Caki2 (cell line): ENCODE measurements at places on chromosomes 12 and 14.
A peak's percentile ranks its signal among the peaks of the same experiment; 100 is the strongest.

DNA sequence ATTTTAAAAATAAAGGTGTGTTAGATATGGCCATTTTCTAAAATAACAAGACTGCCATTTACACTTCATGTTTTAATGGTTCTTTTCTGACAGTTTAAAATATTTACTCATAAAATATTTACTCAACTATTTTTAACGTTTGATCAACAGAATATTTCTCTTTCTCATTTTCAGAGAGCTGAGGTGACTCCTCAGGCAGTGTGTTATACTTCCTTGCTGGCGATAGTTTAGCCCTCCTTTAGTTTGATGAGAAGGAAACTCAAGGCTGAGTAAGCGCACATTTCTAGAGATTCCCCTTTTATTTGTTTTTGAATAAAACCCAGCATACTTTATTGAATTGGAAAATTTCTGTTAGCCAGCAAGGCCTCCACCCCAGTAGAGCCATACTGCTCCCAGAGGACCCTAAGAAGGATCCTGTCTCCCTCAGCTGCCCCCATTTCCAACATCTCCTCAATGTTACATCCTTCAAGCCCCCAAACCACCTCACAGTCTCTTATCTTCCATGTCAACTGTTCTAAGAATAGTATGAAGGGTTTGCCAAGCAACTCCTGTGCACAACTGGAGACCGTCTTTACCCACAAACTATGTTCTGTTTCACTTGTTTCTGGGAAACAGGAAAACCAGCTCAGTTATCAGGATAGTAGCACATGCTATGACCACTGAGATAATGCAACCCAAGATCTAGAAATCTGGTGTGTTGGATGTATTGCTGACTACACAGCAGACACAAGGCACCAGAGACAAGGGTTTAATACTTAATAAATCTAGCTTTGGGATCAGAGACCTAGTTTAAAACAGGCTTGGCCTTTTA, 129.5 kb downstream of the STXBP6 start:
- no peak for DNase-seq

DNA sequence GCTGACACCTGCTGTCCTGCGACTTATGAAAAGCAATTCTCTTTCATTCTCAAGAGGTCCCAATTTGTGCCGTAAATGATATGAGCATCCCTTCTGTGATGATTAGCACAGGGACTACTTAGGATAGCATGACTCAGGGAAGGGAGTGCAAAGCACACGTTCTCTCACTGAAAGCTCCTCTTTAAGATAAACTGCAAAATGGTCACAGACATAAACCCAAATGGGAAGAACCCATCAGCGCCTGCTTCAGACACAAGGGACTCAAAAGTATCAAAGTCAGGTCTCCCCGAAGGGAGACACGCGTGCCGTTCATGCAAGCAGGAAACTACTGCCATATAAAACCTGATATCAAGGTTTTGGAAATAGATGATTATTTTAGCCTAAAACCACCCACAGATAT, 33.9 kb upstream of the PIWIL1 start:
- DNase-seq, result no peak

- DNase-seq, result no peak
These were observed 2.0 kb downstream of the KCTD10 start for GRCh38 chr12:109475121-109475520.

DNA sequence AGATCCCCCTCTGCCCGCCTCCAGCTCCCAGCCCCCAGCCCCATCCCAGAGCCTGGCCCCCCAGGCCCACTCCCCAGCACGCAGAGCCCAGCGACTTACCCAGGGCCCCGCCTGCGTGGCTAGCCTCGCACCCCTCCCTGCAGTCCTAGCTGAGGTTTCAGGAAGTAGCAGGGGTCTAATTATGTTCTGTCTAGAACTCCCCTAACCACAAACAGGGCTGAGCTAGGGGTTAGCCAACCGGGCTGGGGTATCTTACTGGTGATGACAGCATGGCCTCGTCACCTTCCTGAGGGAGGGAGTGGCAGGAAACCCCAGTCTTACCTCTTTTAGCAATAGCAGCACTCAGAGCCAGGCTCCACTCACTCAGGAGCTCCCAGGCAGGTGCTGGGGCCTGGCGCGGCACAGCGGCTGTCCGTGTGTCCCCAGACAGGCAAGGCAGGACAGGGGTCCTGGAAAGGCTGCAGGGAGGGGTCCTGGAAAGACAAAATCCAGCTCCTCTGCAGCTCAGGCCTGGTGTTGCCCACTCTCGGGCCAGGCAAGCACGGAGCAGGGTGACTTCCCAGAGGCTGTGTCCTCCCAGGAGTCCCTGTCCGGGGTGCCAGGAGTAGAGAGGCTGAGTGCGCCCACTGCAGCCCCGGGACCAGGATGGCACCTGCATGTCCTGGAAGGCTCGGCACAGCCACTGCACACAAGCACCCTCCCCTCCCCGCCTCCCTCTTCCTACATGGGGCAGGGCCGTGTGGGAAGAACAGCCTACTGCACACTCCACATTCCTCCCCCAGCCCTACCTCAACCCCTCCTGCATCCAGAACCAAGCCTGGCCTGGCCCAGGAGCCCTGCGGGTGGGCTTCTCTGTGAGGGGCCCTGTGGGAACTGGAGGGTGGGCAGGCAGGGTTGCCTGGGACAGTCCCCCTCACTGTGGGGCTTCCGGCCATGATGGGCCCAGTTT, at the start of gene GPR132:
Gene GPR132, minus strand, starts transcription at position 151 of the 949 bp plus-strand sequence. CDS start 10,010 bp downstream, outside the sequence.
- no peak for DNase-seq

DNA sequence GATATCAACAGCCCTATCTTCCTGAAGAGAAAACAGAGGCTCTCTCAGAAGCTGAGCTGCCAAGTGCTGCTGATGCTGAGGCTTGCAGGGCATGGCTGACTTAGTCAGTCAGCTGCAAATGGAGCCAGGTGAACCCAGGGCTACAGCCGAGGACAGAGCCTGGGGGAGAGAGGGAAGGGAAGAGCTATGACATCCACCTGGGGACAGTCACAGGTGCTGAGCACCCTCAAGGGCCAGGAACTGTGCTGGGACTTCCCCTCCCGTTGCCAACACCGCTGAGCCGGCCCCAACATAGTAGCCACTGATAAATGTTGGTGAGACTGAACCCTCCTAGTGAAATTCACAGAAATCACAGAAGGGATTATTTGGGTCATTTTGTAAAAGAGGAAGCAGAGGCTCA, 6.7 kb upstream of the CHGA start:
- no peak for DNase-seq

GRCh38 chr12:1643905-1644533, 15.0 kb downstream of the WNT5B start:
- DNase-seq, result no peak

DNA sequence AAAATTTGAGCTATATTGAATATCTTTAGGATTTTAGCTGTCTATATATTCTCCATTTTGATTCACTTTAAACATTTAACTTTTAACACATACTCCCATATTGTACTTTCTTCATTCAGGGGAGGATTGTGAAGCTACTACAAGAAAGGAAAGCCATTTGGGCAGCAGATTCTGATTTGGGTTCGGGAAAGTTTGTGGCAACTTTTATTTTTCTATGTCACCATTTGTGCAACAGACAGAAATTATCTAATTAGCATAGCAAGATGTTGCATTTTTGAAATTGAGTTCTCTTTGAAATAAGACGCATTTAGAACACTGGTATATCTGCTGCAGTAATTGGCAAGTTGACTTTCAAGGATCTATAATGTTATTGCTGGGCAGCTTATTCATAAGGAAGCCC, 134.3 kb downstream of the KICS2 start:
- DNase-seq, result no peak

DNA sequence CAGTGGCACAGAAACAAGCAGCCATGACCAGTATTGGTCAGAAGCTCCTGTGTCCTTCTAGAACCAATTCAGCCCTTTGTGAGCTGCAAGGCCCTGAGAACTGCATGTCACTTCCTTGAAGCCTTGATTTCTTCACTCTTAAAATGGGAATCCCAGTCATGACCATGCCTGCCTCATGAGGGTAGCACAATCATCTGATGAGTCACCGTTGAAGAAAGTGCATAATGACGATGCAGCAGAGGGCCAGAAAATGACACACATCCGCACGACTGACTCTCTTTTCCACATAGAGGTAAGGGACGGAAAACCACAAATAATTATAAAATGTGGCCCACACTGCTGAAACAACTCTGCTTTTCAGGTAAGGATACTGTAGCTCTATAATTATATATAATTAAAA, 777.4 kb downstream of the BCL11B start:
- DNase-seq, result peak; percentile 3

DNA sequence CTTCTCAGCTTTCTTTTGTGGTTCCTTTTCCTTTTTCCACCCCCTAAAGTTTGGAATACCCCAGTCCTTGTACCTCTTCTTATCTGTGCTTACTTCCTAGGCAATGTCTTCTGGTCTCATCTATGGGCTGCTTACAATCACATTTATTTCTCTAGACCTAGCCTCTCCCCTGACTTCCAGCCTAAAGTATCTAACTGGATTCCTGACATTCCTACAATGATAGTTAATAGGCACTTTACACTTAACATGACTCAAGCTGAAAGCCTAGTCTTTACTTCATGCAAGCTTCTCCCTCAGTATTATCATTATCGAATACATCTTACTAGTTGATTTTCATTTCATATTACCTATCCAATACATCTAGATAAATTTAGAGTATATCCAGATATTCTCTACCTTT, 21.2 kb downstream of the CLECL1 start:
- DNase-seq, result no peak

GRCh38 chr12:779745-780734, 27.7 kb downstream of the WNK1 start:
- peak; percentile 72 for DNase-seq

DNA sequence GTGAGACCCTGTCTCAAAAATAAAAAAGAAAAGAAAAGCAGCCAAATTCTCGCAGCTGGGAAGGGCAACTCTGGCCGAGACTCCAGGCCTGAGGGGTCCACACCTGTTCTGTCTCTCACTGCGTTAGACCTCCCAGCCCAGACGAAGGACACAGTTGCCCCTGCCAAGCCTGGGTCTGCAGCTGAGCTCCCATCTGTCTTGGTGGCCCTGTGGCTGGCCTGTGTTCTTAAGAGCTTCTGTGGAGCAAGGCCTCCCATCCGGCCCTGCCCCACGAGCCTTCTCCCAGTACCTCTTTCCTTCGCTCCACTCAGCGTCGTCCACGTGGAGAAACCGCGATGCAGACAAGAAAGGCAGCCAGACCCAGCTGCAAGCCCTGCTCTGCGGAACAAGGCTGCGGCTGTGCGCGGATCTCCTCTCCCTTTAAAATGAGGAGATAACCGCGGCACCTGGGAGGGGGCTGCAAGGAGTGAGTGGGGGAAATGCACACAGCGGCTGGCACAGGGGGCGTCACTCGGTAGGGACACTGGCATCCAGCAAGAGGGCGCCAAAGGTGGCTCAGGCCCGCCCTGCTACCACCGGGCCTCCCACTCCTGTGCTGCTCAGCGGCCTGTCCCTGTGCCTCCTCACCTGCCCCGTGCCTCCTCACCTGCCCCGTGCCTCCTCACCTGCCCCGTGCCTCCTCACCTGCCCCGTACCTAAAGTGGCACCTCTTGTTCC, 42.4 kb downstream of the LRRC74A start:
- DNase-seq, result no peak

GRCh38 chr12:7207866-7208625, 18.6 kb downstream of the PEX5 start:
- no peak for DNase-seq

DNA sequence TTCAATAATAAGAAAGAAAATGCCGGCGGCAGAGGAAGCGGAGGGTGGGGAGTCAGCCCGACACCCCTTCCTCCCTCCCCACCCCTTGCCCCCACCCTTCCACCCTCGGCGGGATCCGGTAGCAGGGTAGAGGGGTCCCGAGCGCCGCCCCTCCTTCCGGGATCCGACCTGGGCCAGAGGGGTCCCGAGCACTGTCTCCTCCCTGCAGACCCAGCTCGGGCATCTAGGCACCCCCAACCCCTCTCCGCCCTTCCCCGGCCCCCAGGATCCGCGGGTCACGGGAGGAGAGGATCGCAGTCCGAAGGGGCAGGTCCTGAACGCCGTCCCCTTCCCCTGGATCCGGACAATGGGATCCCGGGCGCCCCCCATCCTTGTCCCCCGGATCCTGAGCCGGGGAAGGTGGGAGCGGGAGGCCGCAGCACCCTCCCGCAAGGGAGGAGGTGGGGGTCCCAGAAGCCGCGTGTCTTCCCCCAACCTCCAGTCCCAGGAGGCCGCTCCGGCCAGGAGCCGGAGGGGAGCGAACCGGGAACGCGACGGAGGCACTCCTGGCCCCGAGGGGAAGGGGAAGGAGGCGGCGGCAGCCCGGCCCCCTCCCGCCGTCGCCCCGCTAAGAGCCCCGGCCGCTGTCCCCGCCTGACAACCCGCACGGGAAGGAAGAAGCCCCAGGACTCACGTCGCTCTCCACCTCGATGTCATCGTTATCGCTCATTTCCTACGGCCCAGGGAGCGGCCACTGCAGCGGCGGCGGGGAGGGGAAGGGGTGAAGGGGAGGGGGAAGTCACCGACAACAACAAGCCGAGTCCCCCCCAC, 481 bp downstream of the MAX start:
- DNase-seq, result no peak

DNA sequence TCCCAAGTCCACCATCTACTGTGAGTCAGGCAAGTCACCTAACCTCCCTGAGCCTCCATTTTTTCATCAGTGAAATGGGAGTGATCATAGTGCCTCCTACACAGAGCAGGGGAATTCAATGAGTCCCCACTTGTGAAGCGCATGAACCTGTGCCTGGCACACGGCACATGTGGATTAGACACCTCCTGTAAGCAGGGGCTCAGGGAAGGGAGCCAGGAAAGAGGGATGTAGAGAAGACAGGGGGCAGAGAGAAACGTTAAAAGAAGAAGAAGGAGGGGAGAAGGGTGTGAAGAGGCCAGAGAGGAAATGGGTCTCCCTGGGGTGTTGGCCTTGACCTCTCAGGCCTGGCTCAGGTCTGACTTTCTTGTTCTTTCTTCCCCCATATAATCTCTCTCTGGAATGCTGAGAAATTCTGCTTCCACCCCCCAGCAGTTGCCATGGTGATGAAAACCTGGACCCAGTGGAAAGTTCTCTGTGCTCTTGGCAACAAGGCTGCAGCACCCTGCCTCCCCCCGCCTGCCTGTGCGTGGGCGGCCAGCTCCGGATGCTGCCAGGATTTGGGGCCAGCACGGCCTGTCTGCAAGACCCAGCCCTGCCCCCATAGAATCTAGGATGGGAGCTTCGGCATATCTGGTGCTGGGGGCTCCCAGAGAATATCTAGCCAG, 94.5 kb downstream of the CALM1 start:
- DNase-seq, result no peak
